Stimulated activated CD8-positive, alpha-beta memory T cell treated with anti-CD3 and anti-CD28 coated beads, Interleukin-2, amount 100 ng/mL, for 48 hours (primary cell): ENCODE measurements at places on chromosomes 7 and 10.
A peak's percentile ranks its signal among the peaks of the same experiment; 100 is the strongest.

DNA sequence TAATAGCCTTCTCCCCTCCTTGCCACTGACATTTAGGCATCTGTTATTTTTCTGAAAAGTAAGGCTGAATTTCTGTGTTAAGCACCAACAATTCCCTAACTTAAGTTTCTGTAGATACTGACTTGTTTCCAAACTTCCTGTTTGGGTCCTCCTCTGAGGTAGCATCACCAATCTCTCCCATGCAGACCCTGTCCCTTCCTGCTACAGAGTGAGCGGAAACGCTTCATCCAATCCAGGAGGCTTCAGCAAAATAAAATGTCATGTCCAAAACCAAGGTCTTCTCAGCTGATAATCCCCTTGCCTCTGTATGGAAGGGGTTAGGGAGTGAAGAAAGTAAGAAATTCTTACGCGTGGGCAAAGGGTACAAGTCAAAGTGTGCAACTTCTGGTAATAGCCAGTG, 29.9 kb downstream of the XPNPEP1 start:
- DNase-seq: no peak

- no peak for DNase-seq
Measured at GRCh38 chr7:90919816-90920215, 323.7 kb downstream of the CDK14 start.

- DNase-seq: no peak
Measured at GRCh38 chr10:14876764-14877163, 1.9 kb upstream of the SUV39H2 start.

GRCh38 chr10:69237528-69238159, 17.5 kb downstream of the HKDC1 start:
- DNase-seq: peak; percentile 69

GRCh38 chr10:25682203-25682851, 251.7 kb upstream of the MYO3A start:
- no peak for DNase-seq

GRCh38 chr10:77899690-77900089, 26.9 kb downstream of the DLG5 start:
- no peak for DNase-seq

DNA sequence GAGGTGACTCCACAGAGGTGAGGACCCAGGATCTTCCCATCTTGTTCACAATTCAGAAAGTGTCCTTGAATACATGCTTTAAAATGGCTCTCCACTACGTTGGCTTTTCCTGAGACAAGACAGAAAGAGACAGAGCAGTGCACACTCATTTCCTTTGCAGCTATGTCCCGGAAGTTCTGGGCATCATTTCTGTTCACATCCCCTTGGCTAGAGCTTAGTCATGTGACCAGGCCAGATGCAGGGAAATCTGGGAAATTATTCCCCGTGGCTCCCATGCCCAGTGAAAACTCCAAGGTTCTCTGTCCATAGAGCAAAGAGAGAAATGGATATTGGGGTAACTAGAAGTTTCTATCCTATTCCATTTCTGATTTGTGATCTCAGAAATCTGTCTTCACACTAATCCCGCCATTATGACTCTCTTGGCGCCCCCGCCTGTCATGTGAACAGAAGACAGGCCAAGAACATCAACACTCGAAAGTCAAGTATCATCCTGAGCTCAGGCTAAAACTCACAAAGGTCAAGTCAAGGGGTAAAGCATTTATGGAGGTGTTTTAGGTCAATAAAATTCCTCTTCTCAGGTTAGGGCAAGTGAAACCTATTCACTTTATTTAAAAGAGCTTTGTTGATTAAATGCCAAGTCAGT, 251.4 kb upstream of the HABP2 start:
- DNase-seq: no peak

DNA sequence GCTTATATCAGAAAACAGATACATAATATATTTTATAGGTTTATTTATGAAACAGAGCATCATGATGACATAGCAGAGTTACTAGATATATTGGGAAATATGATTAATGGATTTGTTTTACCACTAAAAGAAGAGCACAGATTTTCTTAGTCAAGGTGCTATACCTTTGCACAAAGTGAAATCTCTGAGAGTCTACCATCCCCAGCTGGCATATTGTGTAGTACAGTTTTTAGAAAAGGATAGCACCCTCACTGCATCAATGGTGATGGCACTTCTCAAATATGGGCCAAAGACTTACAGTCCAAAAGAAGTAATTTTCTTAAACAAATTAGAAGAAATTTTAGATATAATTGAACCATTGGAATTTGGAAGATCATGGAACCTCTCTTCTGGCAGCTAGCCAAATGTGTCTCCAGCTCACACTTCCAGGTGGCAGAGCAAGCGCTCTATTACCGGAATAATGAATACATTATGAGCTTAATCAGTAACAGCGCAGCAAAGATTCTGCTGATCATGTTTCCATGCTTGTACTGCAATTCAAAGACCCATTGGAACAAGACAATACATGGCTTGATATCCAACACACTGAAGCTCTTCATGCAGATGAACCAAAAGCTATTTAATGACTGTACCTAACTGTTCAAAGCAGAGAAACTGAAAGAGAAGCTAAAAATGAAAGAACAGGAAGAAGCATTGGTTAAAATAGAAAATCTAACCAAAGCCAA, 21.9 kb upstream of the CREB3L2 start:
- no peak for DNase-seq

DNA sequence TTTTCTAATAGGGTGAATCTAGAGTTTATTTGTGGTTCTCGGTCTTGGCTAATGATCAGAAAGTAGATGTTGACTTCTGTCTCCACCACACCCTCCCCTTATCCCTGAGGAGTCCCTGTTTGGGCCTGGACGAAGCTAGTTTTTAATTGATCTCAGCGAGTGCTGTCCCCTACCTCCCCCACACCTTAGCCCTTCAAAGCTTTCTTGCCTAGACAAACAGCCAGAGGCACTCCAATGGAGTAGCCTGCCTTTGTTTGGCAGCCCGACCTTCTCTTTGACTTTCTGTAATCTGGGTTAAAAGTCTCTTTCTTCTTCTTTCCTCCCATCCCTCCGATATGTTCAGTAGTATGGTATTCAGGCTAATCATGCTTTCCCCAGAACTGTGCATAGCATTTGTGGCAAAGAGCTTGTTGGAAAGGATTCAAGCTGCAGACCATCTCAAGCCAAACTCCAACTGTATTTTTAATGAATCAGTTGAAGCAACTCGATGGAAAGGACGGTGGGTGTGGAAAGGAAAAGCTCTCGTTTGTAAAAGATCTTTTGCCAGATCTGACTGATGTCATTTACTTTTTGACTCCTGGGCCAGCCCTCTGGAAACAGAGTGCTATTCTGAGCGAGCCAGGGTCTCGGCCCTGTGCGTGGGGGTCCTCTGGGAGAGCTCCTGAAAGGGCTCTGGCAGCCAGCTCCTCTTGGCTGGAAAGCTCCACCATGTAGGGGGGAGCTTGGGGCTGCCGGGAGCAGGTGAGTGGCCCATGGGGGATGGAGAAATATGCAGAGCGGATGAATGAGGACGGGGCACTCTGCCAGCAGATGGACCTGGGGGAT, 4.5 kb downstream of the FAM180A start:
- no peak for DNase-seq

GRCh38 chr7:16753102-16753931, at the start of gene TSPAN13:
Gene TSPAN13, plus strand, starts transcription at chr7:16753755. Its CDS starts 213 bp downstream, at chr7:16753968.
- peak; percentile 54 for DNase-seq

GRCh38 chr10:91564508-91564907, 68.4 kb downstream of the PPP1R3C start:
- DNase-seq: no peak

- DNase-seq: no peak
Measured at GRCh38 chr10:93006435-93007039, 54.1 kb upstream of the CYP26C1 start.

DNA sequence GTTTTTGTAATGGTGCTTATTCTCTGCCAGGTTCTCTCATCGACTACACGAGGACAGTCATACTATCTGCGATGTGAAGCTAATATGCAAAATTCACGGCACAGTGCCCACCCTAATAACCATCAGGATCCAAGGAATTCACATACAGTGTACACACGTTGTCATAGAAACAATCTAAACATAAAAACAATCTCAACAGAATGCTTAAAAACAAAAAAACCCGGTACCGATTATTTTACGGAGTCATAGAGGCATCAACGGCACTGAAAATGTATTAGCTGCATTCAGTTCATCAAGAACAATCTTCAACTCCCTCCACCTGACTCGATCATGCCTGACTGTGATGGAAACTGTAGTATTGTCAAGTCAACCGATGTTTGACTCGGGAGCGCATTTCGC, 628 bp downstream of the MRPS33 start:
- no peak for DNase-seq

DNA sequence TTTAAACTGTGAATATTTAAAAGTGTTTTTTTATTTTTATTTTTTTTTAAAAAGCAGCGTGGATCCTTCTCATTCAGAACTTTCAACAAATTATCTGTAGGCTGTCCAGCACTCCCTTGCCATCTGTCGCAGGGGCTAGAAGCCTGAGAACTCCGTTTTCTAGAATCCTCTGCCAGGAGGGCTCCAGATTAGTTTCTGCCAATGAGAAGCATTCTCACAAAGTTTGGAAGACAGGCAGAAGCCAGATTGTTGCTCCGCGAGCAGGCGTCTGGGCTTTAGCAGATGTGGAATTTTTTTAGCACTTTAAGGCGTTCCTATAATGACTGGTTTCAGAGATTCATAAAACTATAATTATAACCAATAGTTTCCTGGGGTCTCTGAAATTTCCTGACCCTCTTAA, 220.9 kb upstream of the KIAA1217 start:
- DNase-seq: no peak

- no peak for DNase-seq
Measured at GRCh38 chr7:107690611-107691010, 30.0 kb downstream of the SLC26A4 start.

DNA sequence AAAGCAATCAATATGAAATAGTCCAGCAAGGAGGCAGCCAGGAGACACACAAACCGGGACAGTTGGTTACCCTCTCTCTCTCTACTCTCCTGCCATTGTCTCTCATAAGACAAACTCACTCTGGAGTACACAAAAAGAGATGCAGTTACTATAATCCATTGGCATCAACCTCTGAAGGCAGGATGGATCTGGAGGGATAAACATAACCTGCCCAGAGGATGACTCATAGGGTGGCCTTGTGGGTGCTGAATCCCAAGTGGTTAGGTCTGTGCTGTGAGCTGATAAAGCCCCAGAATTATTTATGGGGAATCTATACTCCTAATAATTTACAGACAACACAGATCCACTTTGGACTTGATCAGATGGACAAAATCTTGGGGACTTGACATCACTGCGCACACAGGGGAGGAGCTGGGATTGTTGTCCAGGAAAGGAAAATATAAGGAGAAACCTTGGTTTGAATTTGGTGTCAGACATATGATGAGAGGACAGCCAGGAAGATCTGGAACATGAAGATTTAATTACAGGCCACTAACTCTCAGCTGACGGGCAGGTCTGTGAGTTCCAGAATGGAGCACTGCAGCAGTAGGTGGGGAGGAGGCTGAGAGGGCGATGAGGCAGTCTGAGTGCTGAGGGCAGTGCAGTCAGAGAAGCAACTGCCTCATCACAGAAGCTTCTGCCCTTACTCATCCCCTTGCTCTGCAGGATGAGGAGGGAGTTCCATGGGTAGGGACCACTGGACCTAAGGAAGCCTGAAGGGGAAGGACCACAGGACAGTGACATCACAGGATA, 113.9 kb upstream of the PRSS58 start:
- no peak for DNase-seq

- DNase-seq: no peak
Measured at GRCh38 chr7:5395246-5395645, 28.4 kb downstream of the TNRC18 start.

- peak; percentile 3 for DNase-seq
Measured at GRCh38 chr10:5890452-5890915, 441 bp downstream of the FBH1 start.

GRCh38 chr7:6241607-6241973, 30.8 kb downstream of the CYTH3 start:
- no peak for DNase-seq

- DNase-seq: peak; percentile 14
Measured at GRCh38 chr10:124092250-124092859, 1.0 kb downstream of the CHST15 start.

DNA sequence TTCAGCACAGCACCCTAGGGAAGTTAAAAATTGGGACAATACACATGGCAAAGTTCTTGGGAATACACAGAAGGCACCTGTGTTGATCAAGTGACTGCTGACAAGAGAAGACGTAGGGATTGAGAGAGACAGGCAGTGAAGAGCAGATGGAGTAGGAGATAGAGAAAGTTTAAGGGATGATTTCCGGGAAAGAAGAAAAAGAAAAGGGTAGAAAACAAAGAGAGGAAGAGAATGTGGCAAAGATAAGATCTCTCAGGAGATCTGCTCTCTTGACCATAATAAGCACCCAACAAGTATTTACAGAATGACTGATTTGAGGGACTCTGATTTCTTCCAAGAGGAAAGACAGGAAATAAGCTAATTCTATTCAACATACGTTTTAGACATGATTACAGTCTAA, 15.1 kb upstream of the RALA start:
- DNase-seq: no peak

- no peak for DNase-seq
Measured at GRCh38 chr7:104795086-104795485, 218.9 kb upstream of the KMT2E start.

- no peak for DNase-seq
Measured at GRCh38 chr10:21161647-21162046, 264.5 kb upstream of the NEBL start.

DNA sequence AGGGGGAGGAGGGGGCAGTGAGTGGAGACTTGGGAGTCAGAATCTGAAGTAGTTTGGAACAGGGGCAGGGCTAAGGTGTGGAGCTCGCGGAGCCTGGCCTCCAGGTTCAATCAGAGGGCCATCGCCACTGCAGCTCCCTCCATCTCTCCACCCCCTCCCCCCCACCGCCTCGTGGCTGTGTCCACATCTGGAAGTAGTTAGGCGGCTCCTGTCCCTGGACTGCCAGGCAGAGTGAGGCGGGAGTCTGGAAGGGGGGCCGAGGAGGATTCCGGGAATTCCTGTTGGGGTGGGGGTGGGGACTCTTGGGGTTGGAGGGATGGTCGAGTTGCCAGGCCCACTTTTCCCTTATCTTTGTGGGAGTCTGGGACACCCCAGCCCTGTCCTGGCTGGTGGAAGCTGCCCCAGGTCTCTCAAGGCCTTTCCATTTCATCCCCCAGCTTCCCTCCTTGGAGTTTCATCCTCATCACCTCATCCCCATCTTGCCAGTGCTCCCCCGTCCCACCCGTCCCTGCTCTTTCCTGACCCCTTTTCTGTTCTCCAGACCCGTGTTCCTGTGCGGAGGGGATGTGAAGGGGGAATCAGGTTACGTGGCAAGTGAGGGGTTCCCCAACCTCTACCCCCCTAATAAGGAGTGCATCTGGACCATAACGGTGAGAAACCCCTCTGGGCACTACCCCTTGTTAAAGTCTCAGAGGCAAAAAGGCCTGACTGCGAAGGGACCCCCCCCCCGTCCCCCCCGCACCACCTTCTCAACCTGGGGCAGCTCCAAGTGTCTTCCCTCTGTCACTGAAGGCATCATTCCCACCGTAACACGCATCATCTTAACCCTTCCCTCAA, 944 bp downstream of the PCOLCE start:
- DNase-seq: no peak
